ENCODE measurements at places on chromosomes 5 and 9.

GRCh38 chr5:50726475-50727148, 60.2 kb downstream of the PARP8 start:
- DNase-seq: no peak

DNA sequence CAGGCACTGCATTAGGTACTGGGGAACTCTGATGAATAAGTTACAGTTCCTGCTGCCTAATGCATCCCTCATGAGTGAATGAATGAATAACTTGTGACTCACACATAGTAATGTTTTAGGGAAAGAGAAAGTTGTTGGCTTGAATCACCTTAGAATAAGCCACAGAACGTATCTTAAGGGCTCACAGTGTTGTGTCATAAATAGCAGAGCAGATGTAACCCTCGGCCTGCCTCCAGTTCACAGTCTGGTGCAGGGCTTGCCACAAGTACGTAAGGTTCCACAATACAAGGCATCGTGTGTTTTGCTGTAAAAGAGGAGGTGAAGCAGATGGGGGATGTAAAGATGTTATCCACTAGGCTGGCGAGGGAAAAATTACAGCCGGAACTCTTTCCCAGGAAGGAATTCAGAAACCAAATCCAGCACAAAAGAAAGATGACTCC, 218.7 kb downstream of the TRPM3 start:
- DNase-seq: no peak

DNA sequence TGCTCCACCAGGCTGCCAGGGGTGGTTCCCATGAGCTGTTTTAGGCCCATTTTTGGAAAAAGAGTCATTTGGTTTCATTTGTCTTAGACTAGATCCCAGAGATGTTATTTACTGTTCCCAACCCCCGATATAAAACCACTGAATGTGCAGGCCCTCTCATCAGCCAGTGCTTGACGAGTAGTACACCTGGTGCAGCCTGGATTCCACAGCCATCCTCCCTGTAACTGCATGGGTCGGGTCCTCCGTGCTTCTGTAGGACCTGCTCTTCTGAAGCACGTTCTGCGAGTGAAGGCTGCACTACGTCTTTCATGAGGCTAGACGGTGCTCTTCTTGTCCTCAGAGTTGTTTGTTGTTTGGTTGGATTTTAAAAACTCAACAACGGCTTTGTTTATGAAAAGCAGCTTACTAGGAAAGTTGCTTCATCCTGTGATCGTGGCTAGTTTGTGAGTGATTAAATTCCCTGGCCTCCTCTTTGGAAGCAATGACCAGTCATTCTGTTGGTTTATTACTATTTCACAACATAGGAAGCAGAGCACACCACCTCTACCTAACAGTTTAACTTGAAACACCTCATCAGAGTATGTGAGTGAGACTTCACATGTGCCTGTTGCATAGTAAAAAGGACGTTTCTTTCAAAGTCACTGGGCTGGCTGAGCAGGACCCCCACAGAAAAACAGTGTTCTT, 135.2 kb downstream of the AOPEP start:
- no peak for DNase-seq

- DNase-seq: no peak
Observed at GRCh38 chr9:2677915-2678889, 39.1 kb upstream of the KCNV2 start.

DNA sequence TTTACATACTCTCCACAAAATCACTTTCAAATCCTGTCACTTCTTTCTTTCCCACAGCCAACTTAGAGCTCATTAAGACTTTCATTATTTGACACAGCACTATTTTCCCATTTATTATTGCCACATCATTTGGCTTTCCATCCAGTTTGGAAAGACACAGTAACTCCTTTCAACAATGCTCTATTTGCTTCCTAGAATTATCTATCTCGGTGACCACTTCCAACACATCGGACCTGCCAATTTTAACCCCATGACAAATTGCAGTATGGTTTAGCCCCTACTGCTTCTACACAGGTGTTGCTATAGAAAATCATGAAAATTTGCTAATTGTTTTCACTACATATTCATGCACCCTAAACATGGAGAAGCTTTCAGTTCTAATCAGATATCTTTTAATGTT, 190.6 kb upstream of the COX7C start:
- no peak for DNase-seq

DNA sequence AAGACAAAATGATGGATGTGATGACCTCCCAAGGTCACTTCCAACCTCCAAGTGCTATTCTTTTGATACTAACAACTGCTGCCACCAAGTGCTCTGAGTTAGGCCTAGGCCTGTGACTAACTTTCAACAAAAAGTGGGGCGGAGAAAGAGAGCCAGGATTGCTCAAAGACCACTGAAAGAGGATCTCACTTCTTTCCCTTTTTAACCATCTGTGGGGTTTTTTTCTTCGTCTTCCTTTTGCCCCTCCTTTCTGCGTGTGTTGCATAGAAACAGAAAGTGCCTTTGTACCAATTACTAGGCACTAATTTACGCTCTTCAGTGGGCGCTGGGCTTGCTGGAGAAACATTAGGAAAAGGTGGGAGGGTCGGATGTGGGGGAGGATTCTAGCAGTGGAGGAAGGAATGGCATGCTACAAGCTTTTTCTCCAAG, 8.0 kb downstream of the KLF9 start:
- no peak for DNase-seq

GRCh38 chr9:33443047-33443446, 4.3 kb downstream of the AQP3 start:
- no peak for DNase-seq

GRCh38 chr5:50564079-50564478, 102.4 kb upstream of the PARP8 start:
- DNase-seq: no peak
